ENCODE measurements at places on chromosomes 12 and 14.

DNA sequence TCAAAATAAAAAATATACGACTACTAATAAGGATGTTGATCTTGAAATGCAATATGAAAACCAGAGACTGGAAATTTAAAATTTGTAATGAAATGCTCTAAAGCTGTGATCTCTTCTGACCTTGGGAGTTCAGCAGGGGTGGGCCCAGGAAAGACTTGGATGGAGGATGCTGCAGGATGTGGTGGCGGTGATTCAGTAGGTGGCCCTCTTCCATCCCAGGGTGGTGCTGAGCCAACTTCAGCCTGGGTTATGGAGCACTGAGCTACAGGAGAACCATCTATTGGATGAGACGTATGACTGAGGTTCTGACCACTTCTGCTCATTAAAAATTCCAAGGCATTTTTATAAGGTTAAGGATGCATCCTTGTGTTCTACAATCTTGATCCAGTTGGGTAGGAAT lies 6.9 kb upstream of the PDE3A start:
- no peak for DNase-seq

DNA sequence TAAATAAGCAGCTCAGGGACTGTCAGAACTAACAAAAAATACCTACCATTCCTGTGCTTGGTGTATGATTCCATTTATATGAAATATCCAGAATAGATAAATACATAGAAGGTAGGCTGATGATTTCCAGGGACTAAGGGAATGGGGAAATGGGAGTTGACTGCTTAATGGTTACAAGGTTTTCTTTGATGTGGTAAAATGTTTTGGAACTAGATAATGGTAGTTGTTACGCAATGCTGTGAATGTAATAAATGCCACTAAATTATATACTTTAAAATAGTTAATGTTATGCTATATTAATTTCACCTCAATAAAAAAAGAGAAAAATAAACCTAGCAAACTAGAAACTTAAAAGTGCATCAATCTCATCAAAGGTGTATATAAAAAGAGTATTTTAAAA lies 41.1 kb downstream of the CEP83 start:
- no peak for DNase-seq

GRCh38 chr12:74259199-74259598 lies 278.4 kb upstream of the ATXN7L3B start:
- no peak for DNase-seq

DNA sequence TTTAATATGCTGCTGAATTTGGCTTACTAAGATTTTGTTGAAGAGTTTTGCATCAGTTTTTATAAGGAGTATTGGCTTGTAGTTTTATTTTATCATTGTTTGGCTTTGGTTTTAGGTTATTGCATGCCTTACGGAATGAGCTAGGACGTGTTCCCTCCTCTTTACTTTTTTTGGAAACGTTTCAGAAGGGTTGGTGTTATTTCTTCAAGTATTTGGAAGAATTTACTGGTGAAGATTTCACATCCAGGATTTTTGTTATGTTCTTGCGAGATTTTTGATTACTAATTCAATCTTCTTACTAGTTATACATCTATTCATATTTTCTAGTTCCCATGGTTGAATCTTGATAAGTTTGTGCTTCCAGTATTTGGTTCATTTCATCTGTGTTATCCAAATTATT lies 823.2 kb downstream of the SLC6A15 start:
- no peak for DNase-seq

DNA sequence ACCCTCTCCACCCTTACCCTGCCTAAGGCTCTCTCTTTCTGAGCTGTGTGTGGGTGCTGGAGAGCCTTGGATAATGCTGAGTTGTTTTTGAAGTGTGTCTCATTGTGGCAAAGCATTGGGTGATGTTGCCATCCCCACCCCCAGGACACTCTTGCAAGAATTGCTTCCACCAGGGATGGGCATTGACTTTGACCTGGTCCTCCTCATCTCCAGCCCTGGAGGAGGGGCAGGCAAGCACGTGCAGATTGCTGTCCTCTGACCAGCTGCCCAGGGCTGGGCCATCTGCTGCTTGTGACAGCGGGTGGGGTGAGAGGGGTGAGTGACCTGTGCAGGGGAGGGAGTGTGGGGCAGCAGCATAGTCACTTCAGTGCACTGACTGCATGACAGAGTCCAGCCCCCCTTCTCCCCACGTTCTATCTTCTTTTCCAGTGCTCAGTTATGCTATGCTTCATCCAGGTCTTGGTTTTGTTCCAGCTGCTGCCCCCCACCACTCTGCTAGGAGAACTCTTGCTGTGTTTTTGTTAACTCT lies 26.2 kb downstream of the SUSD6 start:
- no peak for DNase-seq

- DNase-seq = no peak
Measured at GRCh38 chr12:48053883-48054282, 49.6 kb upstream of the COL2A1 start.

DNA sequence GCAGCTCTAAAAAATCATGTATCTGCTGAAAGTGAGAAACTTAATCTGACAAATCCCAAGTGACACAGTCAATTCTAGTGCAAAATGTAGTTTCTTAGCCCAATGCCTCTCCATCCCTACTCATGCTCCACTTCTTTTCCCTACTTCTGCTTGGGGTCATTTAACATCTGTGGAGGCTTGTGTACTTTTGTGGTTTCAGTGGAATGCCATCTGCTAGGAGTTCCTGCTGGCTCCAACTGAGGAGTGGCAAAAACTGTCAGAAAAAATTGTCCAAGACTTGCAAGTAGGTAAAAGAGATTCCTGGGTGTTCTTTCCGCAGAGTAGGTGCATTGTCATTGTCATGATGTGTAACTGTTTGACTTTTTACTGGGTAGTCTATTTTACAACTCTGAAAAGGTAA lies 12.5 kb upstream of the AVPR1A start:
- DNase-seq = no peak

DNA sequence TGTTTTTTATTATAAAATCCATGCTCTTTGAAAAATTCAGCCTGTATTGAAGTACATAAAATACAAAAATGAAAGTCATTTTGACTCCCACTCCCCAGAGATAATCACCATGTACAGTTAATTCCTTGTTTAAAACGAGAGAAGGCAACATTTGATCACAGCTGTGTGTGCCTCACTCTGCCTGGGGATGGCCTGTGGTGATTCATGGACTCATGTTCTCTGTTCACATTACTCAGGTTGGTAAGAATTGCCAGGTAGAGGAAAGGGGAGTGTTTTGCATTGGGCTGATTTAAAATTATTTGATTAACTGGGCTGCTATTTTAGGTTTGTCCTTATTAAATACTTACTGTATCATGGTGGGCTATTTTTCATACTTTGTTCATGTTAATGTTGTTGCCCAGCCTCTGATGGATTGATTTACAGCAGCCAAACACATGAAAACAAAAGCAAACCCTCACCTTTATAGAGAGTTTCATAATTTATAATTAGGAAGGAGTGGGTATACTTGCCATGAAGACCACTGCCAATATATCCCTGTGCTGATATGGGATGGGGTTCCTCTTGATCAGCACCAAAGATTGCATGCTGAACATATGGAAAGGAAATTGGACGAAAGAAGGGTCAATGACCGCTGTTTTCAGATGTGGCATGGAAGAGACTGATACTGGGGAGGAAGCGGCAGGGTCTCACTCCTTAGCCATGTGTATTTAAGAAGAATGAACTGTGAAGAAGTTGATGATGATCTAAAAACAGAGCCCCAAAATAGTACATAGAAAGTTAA lies 3.0 kb downstream of the ZBTB1 start:
- peak; percentile 42 for DNase-seq

DNA sequence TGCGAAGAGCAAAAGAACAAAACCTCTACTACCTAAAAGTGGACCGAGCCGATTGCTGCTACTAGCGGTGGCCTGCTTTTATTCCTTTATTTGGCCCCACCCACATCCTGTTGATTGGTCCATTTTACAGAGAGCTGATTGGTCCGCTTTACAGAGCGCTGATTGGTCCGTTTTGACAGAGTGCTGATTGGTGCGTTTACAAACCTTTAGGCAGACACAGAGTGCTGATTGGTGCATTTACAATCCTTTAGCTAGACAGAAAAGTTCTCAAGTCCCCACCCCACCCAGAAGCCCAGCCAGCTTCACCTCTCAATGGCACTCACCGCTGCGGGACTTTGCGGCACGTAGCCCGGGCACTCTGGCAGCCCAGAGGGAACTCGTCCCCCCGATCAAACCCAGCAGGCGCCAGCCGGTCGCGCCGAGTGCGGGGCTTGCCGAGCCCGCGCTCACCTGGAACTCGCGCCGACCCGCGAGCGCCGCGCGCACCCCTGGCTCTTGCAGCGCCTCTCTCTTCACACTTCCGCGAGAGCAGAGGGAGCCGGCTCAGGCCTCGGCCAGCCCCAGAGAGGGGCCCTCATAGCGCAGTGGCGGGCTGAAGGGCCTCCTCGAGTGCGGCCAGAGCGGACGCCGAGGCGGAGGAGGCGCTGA lies 8.7 kb upstream of the FGD4 start:
- DNase-seq = no peak

DNA sequence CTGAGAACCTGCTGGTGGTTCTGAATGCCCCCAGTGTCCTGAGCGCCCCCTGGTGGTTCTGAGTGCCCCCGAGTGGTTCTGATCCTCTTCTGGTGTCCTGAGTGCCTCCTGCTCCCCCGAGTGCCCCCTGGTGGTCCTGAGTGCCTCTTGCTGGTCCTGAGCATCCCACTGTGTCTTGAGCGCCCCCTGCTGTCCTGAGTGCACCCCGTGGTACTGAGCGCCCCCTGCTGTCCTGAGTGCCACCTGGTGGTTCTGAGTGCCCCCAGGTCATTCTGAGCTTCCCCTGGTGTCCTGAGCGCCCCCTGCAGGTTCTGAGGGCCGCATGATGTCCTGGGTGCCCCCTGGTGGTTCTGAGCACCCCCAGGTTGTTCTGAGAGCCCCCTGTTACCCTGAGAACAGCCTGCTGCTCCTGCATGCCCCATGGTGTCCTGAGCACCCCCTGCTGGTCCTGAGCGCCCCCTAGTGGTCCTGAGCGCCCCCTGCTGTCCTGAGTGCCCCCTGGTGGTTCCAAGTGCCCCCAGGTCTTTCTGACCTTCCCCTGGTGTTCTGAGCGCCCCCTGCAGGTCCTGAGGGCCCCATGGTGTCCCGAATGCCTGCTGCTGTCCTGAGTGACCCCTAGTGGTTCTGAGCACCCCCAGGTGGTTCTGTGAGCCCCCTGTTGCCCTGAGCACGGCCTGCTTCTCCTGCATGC lies 1165.4 kb downstream of the TMEM121 start:
- DNase-seq = peak; percentile 46

GRCh38 chr14:36339816-36340215 lies 19.4 kb upstream of the MBIP start:
- DNase-seq = no peak

- DNase-seq = no peak
Measured at GRCh38 chr14:50948205-50948604, 3.9 kb upstream of the PYGL start.

DNA sequence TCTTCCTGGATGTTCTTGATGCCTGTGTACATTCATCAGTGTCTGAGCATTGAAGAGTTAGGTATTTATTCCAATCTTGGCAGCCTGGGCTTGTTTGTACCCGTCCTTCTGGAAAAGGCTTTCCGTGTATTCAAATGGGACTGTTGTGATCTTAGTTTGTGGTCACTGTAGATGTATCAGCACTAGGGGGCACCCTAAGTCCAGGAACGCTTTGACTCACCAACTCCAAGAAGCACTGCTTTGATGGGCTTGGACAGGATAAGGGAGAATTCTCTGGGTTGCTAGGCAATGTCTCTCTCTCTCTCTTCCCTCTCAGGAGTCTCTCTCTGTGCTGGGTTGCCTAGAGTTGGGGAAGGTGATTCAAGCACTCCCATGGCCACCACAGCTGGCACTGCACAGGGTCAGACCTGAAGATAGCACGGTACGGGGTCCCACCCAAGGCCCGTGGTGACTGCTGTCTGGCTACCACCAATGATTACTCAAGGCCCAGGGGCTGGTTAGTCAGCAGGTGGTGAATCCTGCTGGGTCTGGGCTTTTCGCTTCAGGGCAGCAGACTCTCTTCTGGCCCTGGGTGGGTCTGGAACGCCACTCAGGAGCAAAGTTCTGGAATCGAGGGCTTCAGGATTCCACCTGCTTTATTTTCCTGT lies 211.1 kb upstream of the RGS6 start:
- no peak for DNase-seq

GRCh38 chr14:101374373-101375338 lies 186.6 kb upstream of the DIO3 start:
- DNase-seq = no peak

DNA sequence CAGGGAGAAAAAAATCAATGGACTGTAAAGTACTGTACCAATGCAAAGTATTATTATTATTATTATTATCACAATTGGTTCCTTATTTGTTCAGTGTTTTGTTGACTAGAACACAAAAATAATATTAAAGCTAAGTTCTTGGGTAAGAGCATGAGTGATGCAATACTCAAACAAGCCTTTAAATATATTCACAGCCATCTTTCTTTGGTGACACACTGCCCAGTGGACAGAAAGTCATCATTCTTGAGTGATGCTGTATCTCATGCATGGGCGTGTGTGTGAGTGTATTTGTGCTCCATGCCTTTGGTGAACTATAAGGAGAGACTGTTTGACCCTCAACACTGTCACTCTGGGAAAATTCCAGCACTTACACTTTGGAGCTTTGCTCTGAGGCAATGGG lies 93.6 kb downstream of the KCNK10 start:
- DNase-seq = no peak

DNA sequence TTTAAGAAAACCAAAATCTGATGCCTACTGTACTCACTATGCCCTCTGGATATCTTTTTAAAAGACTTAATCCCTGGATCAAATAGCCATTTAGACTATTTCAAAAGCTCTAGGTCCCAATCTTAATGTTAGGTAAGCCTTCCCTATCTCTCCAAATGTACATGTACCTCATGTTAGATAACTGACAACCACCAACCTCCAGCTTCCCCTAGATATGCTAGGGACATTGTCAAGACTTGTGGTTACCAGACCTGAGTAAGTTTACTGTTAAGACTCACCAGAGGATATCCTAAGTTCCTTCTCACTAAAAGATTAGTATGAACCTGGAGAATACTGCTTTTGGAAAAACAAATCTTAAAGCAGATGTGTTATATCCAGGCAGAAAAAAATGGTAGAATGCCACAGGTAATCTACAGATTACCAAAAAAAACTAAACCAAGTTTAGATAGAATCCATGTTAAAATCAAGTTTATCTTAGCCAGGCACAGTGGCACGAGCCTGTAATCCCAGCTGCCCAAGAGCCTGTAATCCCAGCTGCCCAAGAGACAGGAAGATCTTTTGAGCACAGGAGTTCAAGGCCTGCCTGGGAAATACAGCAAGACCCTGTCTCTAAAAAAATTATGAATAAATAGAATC lies 9.7 kb downstream of the NAP1L1 start:
- no peak for DNase-seq

All from activated CD4-positive, alpha-beta T cell treated with anti-CD3 and anti-CD28 coated beads, Interleukin-2, amount 50 U/mL, for 4 hours (primary cell).